H9 (cell line): ENCODE measurements at places on chromosomes 1 and 21.

DNA sequence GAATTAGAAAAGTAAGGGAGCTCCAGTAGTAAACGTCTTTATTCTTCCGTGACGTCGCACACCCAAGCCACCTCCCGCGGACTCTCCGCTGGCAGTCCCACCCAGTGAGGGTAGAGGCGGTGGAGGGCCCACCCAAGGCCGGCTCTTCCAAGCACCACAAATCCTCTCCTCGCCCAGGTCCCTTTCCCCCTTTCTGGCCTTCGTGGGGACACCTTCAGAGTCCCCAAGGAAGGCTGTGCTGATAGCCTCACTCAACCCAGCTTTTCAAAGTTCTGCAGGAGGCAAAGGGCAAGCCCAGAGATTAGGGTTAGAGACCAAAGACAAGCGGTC, 349 bp upstream of the GPN2 start:
- DNase-seq = no peak

DNA sequence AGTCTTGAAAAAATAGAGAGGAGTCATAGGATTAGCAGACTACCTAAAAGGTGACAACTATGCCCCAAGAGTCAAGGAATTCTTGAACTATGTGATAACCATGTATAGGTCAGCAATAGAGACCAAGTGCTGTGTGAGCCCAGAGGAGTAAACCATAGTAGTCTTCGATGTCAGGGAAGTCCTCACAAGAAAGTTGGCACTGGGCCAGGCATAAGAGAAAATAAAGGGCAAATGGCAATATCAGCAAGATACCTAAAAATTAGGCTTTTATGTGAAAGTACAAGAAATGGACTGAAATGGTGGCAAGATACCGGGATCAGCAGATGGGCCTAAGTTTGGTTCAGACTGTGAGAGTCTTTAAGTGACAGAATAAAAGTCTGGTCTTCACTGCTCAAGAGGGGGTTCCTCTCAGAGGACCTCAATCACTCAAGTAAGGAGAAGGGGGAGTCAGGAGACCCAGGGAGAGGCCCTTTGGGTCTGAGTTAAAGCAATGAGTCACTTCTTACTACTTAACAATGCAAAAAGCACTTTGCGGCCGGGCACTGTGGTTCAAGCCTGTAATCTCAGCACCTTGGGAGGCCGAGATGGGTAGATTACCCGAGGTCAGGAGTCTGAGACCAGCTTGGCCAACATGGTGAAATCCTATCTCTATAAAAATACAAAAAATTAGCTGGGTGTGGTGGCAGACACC, 95.0 kb downstream of the TEX35 start:
- no peak for DNase-seq

DNA sequence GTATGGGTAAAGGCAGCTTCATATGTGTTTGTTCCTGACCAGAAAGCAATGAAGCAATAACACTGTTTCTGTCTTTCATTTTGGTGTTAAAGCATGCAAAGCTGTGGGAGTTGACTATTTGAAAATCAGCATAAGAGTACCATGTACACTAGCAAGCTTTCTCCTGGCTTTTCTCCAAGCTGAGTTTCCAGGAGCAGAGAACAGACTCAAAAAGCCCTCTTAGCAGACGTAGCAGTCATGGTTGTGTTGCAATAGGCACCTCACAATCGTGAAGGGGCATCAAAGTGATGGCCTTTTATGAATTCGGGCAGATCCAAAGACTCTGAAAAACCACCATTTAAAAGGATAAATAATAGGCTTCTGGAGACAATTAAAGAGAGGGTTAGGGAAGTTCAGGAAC, 159.7 kb downstream of the PTGER3 start:
- no peak for DNase-seq

GRCh38 chr21:29208044-29208681, 77.7 kb downstream of the MAP3K7CL start:
- no peak for DNase-seq

- no peak for DNase-seq
Observed at GRCh38 chr1:219805191-219805590, 123.2 kb downstream of the SLC30A10 start.

DNA sequence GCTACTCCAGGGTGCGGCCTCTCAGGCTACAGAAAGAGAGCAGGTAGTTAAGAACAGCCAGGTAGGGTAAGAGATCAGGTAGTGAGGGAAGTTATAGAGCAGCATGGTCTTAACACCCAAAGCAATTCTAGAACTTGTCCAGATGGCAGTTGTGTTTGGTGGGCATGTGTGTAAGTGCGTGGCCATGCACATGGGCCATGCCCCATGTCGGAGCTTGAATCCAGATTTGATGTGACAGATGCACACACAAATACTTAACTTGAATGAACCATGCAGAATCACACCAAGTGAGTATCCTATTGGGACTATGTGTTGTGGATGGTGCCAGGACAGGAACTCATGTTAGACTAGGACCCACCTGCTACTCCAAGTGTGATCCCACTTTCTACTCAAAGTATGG, 145.7 kb upstream of the HMGB4 start:
- peak; percentile 15 for DNase-seq
